T-helper 22 cell (primary cell): ENCODE measurements at places on chromosomes 1 and 21.

- no peak for DNase-seq
These were observed 42.7 kb downstream of the ST3GAL3 start for GRCh38 chr1:43750083-43750482.

GRCh38 chr1:18828224-18828623, 31.2 kb downstream of the TAS1R2 start:
- no peak for DNase-seq

- no peak for DNase-seq
These were observed at the start of gene ITLN1 for GRCh38 chr1:160885042-160885441. Gene ITLN1 (minus strand): TSS chr1:160885180. CDS start chr1:160884877, 303 bp downstream.

DNA sequence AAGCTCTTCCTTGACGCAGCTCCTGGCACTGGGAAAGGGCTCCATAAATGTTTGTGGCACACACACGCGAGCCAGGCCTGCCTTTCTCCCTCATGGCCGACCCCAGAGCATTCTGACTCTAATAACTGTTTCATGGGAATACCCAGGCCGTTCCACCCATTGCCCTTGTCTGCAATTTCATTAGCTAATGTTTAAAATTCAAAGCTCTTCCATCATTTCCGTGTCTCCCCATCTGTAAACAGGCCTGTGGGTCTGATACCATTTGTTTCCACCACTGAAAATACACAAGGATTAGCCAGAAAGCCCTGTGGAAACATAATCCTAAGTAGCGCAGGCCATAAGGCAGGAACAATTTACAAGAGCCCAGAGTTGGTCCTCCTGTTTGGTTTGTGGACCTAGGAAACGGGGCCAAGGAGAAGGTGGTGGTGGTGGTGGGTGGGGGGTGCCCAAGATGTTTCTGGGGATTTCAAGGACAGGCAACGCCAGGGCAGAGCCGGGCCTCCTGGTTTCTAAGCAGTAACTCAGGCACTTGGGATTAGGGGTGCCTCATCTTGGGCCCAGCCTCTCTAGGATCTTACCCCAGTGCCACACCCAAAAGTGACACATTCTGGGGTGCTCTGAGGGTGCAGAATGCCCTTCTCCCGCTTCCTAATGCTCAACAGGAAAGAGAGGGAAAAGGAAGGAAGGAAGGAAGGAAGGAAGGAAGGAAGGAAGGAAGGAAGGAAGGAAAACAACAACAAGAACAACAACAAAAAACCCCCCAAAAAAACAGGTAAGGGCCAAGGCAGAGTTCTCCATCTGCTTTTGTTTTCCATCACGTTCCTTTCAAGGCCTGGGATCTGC, 79.4 kb downstream of the SSBP3 start:
- no peak for DNase-seq

DNA sequence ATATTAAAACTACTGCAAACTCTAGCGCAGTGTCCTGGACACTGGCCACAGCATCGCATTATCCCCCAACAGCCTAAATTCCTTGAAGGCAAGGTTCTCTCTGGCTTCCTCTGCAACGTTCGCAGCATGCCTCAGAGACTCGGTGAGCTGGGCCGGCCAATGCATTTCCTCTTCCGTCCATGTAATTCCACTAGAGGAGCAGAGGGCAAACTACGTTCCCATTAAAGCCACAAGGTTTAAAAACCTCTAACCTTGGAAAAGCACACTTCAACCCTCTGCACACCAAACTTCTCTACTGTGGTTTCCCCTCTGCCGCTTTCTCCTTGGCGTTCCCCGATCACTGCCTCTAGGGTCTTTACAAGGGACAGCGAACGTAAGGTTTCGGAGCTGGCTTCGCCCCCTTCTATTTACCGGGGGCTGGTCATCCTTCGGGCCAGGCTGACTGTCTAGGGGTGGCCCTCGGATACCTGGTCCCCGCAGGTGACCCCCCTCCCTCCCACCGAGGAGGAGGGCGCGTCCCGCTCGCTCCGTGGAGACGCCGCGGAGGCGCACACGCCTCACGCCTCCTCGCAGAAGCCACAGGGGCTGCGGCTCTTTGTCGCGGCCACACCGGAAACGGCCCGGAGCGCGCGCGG, 456 bp upstream of the SMYD2 start:
- DNase-seq, result no peak

- DNase-seq, result no peak
These were observed 12.6 kb downstream of the GTF2B start for GRCh38 chr1:88878731-88879130.

DNA sequence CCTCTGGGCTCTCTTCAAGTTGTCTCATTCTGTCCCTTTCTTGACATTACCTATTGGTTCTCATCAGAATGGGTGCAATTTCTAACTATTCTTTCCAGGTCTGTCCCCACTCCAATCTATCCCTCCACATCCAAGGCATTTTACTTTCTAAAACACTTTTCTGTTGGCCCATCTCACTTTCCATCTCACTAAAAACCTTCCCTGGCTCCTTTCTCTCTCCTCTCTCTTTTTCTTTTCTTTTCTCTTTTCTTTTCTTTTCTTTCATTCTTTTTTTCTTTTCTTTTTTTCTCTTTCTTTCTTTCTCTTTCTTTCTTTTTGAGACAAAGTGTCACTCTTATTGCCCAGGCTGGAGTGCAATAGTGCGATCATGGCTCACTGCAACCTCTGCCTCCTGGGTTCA, 279.2 kb upstream of the SGIP1 start:
- DNase-seq, result no peak

DNA sequence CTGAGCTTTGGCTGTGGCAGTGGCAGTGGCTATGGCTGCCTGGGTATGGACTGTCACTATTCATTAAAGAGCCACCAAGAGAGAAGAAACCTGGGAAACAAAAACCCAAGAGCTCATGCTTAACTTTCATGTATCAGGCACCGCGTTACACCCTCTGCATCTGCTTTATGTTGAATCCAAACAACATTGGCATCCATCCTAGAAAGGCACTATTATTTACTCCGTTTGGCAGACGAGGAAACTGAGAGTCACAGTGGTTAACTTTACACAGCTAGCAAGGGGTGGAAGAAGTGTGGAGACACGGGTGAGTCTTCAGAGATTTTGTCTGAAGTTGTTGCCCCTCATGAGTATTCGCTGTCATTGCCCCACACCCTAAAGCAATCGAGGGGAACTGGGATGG, 63.8 kb downstream of the PLXNA2 start:
- no peak for DNase-seq

GRCh38 chr21:33959680-33960079, 44.1 kb upstream of the ATP5PO start:
- DNase-seq, result no peak

GRCh38 chr1:66043186-66043585, 250.5 kb downstream of the PDE4B start:
- no peak for DNase-seq

- no peak for DNase-seq
These were observed 25.4 kb downstream of the PTPRC start for GRCh38 chr1:198664068-198664788.

GRCh38 chr1:227845147-227845458, 29.6 kb downstream of the PRSS38 start:
- DNase-seq, result no peak

DNA sequence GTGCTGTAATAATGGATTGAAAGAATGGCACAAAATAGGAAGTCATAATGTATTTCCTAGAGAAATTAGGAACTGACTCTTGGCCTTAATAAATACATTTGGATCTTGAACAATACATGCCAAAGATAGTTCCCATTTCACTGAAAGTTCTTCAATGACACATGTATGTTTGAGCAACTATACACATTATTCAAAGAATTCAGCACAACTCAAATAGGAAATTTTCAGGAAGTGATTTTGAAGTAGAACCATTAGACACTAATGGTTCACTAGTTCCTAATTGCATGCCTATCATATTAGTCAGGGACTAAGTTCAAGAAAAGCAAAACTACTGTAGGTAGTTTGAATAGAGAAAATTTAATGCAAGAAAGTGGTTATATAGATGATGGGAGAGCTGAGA, 404.7 kb downstream of the LMO4 start:
- DNase-seq, result no peak
